Hematopoietic multipotent progenitor cell (in vitro differentiated cells): ENCODE measurements at places on chromosomes 7 and 10. TPM values are rescaled to one million over a fixed set of nuclear protein-coding genes. Genes with fewer than 3 reads are reported as not detected.

DNA sequence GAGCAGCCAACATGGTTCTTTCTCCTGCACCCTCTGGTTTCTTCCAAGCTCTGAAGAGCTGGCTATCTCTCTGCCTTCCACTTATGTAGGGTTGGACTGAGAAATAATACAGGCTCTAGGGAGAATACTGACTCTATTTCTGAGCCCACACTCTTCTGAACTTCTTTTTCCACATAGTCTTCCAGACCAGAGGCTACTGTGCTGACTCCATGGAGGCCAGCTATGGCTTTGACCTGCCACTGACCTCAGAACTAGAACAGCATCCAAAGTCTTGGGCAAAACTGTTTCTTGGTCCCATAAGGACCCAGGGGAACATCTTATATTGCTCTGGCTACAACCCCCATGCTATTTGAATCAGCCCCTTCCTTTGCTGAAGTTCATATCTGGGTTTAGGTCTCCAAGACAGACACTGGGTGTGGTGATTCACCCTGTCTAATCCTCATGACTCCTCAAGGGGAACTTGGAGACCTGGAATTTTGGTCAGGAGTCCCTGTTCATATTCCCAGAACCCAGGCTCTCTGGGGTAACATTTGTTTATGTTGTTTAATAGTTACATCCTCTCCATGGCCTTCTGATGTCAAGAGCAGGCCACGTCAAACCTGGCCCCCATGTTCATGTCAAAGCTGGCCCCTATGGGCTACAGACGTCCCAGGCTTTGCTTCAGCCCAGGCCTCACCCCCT lies 12.1 kb upstream of the PLAU start:
- no peak for DNase-seq

GRCh38 chr10:52466464-52466863 lies 152.4 kb downstream of the DKK1 start:
- DNase-seq, result no peak

DNA sequence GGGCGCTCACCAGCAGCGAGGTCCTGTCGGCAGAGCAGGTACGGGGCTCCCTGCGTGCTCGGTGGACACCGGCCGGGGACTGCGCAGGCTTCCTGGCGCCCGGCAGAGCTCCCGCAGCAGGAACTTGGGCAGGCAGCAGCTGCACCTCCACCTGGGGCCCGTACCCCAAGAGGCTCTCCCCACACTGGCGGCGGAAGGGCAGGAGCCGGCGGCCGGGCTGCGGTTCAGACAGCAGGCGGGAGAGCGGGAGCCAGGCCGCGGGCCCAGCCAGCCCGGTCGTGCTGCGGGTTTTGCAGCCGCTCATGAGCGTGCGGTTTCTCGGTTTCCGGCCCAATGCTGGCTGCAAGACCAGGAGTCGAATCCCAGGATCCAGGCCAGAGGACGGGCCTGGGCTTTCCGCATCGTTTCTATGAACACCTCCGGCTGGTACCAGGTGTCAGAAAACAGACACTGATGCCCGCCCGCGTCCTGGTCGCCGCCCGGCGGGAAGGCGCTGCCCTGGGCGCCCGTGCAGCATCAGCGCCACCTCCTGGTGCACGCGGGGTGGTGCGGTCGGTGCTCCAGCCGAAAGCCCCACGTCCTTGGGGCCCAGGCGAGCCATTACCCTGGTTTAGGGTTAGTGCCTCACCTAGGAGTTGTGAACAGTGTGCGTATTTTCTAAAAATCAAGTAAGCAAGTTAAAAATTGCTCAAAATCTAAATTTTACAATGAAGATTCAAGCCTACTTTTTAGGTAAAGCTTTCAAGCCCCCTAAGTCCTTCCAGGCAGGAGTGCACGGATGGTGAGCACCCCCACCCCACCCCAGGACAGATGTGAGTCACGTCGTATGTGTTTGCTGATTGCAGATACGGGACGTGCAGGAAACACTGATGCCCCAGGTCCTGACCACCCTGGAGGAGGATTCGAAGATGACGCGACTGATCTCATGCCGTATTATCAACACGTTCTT lies 47.4 kb upstream of the PRKAR1B start:
- DNase-seq, result peak; percentile 43

- no peak for DNase-seq
Measured at GRCh38 chr7:139394540-139394939, 34.8 kb downstream of the LUC7L2 start.

GRCh38 chr10:15462253-15462897 lies 91.3 kb upstream of the FAM171A1 start:
- no peak for DNase-seq

GRCh38 chr7:1940402-1940786 lies 270.3 kb downstream of the ELFN1 start:
- peak; percentile 92 for DNase-seq

GRCh38 chr7:3564231-3564630 lies 263.2 kb downstream of the SDK1 start:
- DNase-seq, result no peak

The PLEKHA1 gene
- total RNA-seq, result 3.0 TPM

The EZH2 gene
- total RNA-seq, result 8.3 TPM

The FGF8 gene
- not detected for total RNA-seq
